Body of pancreas (tissue), 4 donors: ENCODE measurements at places on chromosomes 11 and 22. TPM values are rescaled to one million over a fixed set of nuclear protein-coding genes. Genes with fewer than 3 reads are reported as not detected.
A peak's percentile ranks its signal among the peaks of the same experiment; 100 is the strongest.

- H3K27ac ChIP-seq, result no peak overlapping the region
- no peak for DNase-seq
- H3K36me3 ChIP-seq, result no peaks in the 10 kb centered on the region
Observed at GRCh38 chr11:63226488-63227114, 16.8 kb downstream of the SLC22A25 start.

DNA sequence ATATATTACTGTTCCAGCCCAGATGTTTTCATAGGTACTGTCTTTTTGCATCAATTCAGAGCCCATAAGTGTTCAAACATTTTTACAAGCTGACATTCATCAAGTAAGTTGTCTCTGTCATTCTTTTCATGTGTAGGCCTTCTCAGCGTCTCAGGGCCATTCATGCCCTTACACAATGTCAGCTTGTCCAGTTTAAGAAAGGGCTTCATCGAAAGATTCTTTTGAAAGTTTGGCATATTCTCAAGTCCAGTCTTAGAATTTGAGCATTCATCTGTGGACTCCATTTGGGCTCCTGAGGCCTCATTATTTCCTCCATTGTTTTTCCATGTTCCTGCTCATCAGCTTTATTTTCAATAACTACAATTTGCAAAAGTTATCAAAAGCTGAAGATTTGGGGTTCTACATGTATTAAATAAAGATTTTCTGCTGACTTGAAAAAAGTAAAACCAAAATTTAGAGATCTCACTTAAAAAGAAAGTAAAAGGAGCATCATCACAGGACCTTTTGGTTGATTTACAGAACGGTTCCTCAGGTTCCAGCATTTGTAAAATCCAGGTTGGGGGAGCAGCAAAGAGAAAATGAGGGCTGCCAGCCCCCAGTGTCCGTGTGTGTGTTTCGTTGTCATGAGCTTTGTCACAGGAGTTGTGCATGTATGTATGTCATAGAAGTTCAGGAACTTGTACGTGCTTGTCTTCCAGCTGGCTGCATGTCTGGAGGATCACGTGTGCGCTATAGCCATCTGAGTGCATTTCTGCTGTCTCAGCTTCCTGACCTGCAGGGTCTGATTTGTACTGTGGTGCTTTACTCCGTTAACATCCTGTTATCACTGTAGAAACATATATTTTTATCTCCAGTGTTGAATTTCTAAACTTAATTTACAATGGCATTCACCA lies 15.6 kb downstream of the MOV10L1 start:
- DNase-seq, result peak; percentile 22
- no peaks in the 10 kb centered on the region for H3K27me3 ChIP-seq
- no peak overlapping the region for H3K4me3 ChIP-seq

DNA sequence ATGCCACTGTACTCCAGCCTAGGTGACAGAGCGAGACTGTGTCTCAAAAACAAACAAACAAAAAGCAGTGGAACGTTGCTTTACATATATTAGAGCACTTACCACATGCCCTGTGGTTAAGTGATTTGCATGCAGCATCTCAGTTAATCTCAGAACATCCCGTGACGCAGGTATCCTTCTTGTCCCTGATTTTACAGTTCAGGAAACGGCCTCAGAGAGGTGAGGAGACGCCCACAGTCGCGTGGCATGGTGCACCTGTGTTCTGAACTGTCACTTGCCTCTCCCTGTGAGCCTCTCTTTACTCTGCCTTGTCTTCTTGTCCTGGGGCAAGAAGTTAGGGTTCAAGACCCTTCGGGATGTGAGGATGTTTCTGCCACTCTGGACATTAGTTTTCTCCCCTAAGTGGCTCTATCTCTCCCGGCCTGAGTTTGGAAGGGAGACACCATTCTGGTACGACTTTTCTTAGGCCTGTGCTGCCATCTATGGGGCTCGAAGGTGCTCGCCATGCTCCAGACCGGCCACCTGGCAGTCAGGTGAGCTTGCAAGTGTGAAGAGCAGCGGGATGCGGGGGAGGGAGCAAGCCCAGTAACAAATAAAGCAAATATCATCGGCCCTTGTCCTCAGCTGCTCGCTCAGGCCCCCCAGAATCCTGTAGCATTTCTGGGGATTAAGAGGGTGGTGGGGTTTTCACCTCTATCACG lies 25.6 kb downstream of the YWHAH start:
- DNase-seq, result peak; percentile 87
- H3K27me3 ChIP-seq, result no peaks in the 10 kb centered on the region
- no peak overlapping the region for H3K4me3 ChIP-seq
- peaks cover 21% of the 10 kb centered on the region for H3K4me1 ChIP-seq

- no peaks in the 10 kb centered on the region for H3K36me3 ChIP-seq
- H3K27ac ChIP-seq, result no peak overlapping the region
- DNase-seq, result peak; percentile 46
- no peak overlapping the region for H3K4me3 ChIP-seq
Observed at GRCh38 chr11:78659326-78660270, 84.9 kb upstream of the NARS2 start.

The CRYBB3 gene
- not detected for total RNA-seq
